ENCODE measurements at places on chromosomes 2 and 18.

GRCh38 chr2:173881461-173881860, 83.7 kb downstream of the SP3 start:
- DNase-seq, result peak; percentile 46

DNA sequence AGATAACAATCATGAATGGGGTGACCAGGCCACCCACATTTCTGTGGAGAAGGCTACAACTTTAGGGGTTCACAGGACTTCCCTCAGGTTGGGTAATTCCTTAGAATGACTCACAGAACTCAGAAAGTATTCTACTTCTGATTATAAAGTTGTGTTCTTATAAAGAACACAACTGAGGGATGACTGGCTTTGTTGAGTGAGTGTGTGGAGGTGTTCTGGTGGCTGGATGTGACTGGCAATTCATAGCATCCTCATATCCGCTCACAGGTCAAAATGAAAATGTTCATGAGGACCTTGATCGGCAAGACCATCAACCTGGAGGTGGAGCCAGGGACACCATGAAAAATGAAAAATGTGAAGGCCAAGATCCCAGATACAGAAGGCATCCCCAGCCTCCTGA, 143.3 kb upstream of the CAB39 start:
- DNase-seq, result no peak

DNA sequence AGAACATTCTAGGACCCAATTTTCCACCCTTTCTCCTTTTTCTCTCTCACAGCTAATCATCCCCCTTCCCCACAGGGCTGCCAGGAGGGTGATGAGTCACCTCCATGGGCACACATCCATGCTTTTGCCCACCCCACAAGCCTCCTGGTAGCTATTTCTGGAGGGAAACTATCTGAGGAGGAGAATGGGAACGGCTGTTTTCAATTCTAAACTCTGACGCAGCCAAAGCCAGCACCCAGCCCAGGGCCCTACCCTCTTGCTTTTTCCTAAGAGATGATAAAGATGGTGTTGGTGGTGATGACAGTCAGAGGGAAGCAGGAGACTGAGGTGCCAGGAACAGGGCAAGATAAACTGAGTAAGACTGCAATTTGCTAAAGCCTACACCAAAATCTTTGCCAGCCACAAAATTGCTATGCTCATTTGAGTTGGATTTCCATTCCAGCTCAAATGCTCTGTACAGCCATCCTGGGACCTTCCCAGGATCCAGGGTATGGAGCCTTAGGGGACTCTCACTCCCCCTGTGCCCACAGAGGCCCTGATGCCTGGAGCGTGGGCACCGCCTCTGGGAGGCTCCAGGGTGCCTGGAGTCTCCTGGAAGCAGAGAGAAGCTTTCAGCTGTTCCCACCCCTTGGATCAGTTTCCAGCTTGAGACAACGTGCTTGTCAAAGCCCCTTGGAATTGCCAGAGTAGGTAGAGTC, 62.0 kb upstream of the FZD7 start:
- peak; percentile 41 for DNase-seq

GRCh38 chr2:5618271-5618670, 73.9 kb upstream of the SOX11 start:
- no peak for DNase-seq

GRCh38 chr2:107712857-107713256, 113.8 kb upstream of the RGPD4 start:
- DNase-seq, result no peak

GRCh38 chr2:176575237-176575744, 306.0 kb downstream of the MTX2 start:
- no peak for DNase-seq

Measured in MV-4-11 (cell line).